Stimulated activated CD4-positive, alpha-beta T cell treated with anti-CD3 and anti-CD28 coated beads, Interleukin-2, amount 100 ng/mL, for 4 hours (primary cell): ENCODE measurements at places on chromosomes 6 and 20.

DNA sequence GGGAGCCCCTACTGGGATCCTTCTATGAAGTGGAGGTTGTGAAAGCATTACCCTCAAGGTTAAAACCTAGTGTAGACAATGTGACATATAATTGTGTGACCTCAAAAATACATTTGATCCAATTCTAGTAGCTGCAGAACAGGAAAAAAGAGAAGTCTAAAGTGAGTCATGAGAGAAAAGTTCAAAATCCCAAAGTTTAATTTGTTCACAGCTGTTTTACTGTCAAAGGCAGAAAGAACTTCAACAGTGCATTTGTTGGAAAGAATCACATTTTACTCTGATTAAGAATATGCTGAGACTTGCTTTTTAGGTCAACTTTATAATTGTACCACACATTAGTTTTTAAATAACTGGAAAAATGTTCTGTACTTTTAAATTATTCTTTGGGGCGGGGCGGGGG is 1027.4 kb upstream of the FLRT3 start:
- no peak for DNase-seq

GRCh38 chr6:141316236-141316635 is 816.5 kb upstream of the GJE1 start:
- no peak for DNase-seq

DNA sequence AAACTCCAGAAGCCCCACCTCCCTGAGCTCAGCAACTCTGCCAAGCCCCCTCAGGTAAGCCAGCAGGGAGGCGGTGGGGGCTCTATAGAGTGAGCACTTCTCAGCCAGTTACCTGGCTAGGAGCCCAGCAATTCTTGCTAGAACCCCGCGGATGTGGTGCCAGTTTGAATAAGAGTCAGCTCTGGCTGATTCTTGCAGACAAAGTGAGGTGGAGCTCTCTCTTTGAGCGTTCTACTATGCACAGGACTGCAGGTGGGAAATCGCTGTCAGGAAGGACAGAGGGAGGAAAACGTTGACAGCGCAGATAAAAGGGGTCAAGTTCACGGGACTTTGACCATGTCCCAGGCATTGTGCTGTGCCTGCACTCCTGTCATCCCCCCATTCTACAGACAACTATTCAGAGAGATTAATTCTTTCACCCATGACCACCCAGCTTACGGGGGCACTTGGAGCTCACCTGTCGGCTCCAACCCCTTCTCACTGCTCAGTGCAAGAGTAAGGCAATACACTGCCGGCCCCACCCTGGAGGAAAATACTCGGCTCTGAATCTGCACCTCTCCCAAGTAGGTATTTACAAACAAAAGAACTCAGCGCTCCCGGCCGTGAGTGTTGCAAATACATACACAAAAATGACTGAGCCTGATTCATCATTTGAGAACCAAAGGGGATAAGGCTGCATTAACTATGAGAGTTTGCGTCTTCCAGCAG is 92.9 kb downstream of the ANKRD60 start:
- no peak for DNase-seq

DNA sequence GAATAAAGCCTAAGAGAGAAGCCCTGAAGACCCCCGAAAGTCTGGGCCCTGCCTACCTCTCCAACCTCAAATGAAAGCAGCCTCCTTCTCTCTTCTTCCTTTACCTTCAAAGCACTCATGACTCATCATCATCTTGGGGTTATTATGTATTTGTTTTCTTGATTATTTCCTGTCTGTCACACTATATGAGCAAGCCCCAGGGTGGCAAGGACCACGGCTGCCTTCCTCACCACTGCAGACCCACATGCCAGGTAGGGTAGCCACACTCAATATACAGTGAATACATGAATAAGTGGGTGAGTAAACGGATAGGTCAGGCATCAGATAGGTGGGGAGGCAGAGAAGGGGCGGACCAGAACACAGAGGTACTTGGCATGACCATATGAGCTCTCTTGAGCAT is 8.8 kb downstream of the WFDC3 start:
- no peak for DNase-seq

GRCh38 chr6:167442245-167442644 is 117.4 kb downstream of the TTLL2 start:
- DNase-seq = no peak
